ENCODE measurements at places on chromosomes 7 and 10.

- DNase-seq = peak; percentile 44
These were observed at the start of gene PLCE1 for GRCh38 chr10:93993782-93994437. Gene PLCE1 (plus strand): TSS chr10:93993931. CDS start chr10:94031047, 37,116 bp downstream.

DNA sequence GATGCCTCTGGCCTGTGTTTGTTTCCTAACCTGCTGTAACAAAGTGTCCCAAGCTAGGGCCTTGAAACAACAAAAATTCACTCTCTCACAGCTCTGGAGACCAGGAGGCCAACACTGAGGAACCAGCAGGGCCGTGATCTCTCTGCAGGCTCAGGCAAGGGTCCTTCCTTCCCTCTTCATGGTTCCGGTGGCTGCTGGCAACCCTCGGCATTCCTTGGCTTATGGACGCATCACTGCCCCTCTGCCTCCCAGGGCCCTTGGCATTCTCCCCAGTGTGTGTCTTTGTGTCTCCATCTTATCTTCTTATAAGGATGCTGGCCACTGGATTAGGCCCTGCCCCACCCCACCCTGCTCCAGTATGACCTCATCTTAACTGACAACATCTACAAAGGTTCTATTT is 17.0 kb downstream of the CNPY1 start:
- DNase-seq = no peak

DNA sequence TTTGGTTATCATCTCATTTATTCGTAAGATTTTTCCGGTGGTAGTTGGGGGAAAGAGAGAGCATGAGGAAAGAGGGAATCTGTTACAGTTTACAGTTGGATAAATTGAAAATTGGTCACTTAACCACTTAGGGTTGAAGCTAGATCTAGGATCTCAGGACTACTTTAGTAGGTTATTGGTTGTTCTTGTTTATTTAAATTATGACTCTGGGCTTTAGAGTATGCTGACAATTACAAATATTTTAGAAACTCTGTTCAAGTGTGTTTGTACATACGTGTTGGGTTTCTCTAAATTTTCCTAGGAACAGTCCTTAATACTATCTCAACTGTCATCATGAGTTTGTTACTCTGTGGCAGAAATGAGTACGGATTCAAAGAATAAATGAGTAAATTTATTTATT is 48.6 kb upstream of the STRIP2 start:
- DNase-seq = no peak

- DNase-seq = peak; percentile 73
These were observed 285.0 kb downstream of the SUGCT start for GRCh38 chr7:40419806-40420205.

All from hematopoietic multipotent progenitor cell treated with erythropoietin and hydrocortisone succinate and interleukin-3 and kit ligand, for 4 days (in vitro differentiated cells).